ENCODE measurements at places on chromosomes 6 and 20. TPM values are rescaled to one million over a fixed set of nuclear protein-coding genes. Genes with fewer than 3 reads are reported as not detected.

DNA sequence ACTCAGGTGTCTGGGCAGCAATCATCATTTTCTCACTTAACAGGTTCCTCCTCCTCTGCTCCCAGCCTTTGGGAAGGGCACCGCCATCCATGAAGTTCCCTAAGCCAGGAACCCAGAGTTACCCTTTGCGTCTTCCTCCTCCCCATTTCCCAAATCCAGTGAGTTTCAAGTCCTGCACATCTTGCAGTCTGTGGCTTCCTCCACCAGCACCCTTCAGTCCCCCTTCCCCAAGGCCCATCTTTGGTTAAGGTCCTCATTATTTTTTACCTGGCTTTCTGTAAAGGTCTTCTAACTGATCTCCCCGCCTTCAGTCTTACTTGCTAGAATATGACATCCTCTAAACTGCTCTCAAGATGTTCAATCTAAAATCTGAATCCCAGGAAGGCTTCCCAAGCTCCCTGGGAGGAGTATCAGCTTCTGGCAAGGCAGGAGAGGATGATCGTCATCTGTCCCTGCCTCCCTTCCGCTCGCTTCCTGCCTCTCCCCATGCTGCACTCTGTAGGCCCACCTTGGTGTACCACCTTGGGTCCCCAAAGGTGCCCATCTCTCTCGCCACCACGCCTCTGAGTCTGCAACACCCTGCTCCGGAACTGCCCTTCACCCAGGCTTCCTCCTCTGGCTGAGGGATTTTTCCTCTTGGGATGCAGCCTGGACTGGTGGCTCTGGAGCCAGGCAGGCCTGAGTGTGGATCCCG is 11.4 kb upstream of the DUSP22 start:
- H3K27me3 ChIP-seq: no peaks in the 10 kb centered on the region
- no peaks in the 10 kb centered on the region for H3K4me1 ChIP-seq
- no peaks in the 10 kb centered on the region for H3K36me3 ChIP-seq
- H3K4me3 ChIP-seq: no peak overlapping the region
- H3K27ac ChIP-seq: no peak overlapping the region

DNA sequence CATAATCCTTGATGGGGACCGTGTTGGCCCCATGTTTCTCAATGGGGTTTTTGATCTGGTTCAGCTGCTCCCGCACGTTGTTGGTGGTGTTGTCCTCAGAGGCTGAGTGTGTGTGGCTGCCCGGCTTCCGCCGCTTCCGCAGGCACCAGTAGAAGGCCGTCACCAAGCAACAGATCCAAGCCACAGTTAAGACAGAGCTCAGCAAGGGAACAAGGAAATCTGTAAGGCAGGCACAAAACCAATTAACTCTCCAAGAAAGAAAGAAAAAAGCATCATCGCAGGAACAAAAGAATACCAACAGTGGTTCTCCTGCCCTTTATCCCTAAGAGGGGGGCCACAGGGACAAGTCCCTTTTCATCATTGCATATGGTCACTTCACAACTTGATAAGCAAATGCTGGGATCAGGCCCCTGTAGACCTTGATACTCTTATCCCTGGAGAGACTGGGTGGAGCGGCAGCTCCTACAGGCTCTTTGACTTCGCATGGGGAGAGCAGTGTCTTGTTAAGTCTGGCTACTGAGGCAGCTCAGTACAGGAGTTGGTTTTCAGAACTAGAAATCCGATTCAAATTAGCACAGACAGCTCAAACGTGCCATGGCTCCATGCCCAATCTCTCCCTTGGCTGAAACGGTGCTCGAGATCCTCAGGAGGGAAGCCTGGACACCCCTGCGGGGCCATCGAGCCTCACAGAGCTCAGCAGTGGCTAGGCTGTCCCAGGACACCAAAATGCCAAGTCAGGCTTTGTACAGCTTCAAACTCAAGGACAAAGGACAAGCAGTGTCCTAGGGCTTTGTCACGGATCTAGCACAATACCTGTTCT is 33.9 kb downstream of the JAG1 start:
- H3K4me1 ChIP-seq: peaks cover 9% of the 10 kb centered on the region
- H3K4me3 ChIP-seq: no peak overlapping the region
- no peak for DNase-seq

GRCh38 chr6:3571836-3572235 is 115.0 kb upstream of the SLC22A23 start:
- H3K36me3 ChIP-seq: no peaks in the 10 kb centered on the region
- no peaks in the 10 kb centered on the region for H3K27me3 ChIP-seq
- DNase-seq: no peak
- peaks cover 11% of the 10 kb centered on the region for H3K4me1 ChIP-seq
- no peak overlapping the region for H3K27ac ChIP-seq

Gene ID4
- 44.3 TPM for total RNA-seq

- H3K4me3 ChIP-seq: no peak overlapping the region
- H3K27ac ChIP-seq: no peak overlapping the region
- no peaks in the 10 kb centered on the region for H3K27me3 ChIP-seq
- no peaks in the 10 kb centered on the region for H3K36me3 ChIP-seq
- DNase-seq: no peak
Measured at GRCh38 chr20:54497931-54498718, 22.7 kb downstream of the DOK5 start.

Gene TCP11
- not detected for total RNA-seq

- H3K27ac ChIP-seq: peak overlapping the region; percentile 66
- H3K4me1 ChIP-seq: peaks cover 32% of the 10 kb centered on the region
- no peak for DNase-seq
- no peaks in the 10 kb centered on the region for H3K36me3 ChIP-seq
- no peaks in the 10 kb centered on the region for H3K27me3 ChIP-seq
Measured at GRCh38 chr20:53660947-53661381, 67.3 kb upstream of the ZNF217 start.

DNA sequence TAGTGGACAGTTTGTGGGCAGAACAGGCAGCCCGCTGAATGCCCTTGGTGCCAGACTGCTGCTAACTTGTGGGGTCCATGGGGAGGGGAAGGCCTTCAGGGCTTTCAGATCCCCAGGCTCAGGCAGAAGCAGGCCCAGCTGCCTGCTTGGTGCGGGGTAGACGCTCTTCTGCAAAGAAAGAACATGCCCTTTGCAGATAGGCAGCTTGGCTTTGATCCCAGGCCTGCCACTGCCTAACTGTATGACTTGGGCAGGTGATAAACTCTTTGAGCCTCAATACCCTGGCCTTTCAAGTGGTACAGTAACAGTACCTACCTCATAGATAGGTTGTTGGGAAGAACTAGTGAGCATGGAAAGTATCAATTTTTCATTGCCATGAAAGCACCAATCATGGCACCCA is 28.4 kb downstream of the CHMP4B start:
- no peaks in the 10 kb centered on the region for H3K36me3 ChIP-seq
- H3K27me3 ChIP-seq: no peaks in the 10 kb centered on the region
- H3K4me1 ChIP-seq: peaks cover 78% of the 10 kb centered on the region
- no peak for DNase-seq
- H3K27ac ChIP-seq: no peak overlapping the region

- no peak for DNase-seq
- no peaks in the 10 kb centered on the region for H3K36me3 ChIP-seq
- H3K4me3 ChIP-seq: no peak overlapping the region
- no peak overlapping the region for H3K27ac ChIP-seq
- H3K4me1 ChIP-seq: peaks cover 3% of the 10 kb centered on the region
Measured at GRCh38 chr20:48314925-48315592, 512.7 kb downstream of the PREX1 start.

DNA sequence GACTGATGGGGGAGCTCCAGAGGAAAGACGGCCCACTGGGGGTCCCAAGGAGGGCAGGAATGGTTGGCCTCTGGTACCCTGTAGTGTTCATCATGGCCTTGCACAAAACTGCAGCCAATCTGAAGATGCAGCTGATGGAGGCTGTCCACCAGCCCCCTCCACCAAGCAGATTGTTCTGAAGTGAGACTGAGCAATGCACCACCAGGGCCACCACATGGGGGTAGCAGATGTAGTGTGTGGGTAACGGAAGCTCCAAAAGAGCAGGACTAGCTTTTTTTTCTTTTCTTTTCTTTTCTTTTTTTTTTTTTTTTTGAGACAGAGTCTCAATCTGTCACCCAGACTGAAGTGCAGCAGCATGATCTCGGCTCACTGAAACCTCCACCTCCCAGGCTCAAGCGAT is 181.0 kb upstream of the MYLIP start:
- H3K4me1 ChIP-seq: peaks cover 23% of the 10 kb centered on the region
- H3K27me3 ChIP-seq: no peaks in the 10 kb centered on the region
- no peak overlapping the region for H3K27ac ChIP-seq
- DNase-seq: no peak
- H3K4me3 ChIP-seq: no peak overlapping the region
- no peaks in the 10 kb centered on the region for H3K36me3 ChIP-seq

Gene PTGIS
- total RNA-seq: 22.5 TPM

- DNase-seq: peak; percentile 29
- no peaks in the 10 kb centered on the region for H3K27me3 ChIP-seq
- peak overlapping the region; percentile 3 for H3K27ac ChIP-seq
- H3K36me3 ChIP-seq: no peaks in the 10 kb centered on the region
- H3K4me3 ChIP-seq: no peak overlapping the region
- peaks cover 16% of the 10 kb centered on the region for H3K4me1 ChIP-seq
Measured at GRCh38 chr20:46705378-46705729, 4.1 kb upstream of the SLC2A10 start.

DNA sequence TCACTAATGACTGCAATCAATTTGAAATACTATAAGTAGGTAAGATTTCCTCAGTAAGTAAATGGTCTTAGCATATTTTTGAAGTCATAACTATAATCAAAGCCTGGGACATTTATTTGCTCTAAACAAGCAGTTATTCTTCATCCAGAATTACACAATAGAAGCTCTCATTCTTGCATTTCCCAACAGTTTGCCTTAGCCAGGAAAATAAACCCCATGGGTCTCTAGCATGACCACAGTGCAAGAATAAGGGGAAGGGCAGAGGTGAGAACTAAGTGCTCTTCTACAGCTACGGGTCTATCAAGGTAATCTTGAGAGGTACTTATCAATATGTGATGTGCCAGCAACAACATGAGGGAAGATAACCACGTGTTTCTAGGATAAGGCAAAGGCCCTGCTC is 14.1 kb upstream of the HLA-C start:
- DNase-seq: no peak
- no peaks in the 10 kb centered on the region for H3K4me1 ChIP-seq
- H3K27me3 ChIP-seq: no peaks in the 10 kb centered on the region
- H3K4me3 ChIP-seq: no peak overlapping the region

DNA sequence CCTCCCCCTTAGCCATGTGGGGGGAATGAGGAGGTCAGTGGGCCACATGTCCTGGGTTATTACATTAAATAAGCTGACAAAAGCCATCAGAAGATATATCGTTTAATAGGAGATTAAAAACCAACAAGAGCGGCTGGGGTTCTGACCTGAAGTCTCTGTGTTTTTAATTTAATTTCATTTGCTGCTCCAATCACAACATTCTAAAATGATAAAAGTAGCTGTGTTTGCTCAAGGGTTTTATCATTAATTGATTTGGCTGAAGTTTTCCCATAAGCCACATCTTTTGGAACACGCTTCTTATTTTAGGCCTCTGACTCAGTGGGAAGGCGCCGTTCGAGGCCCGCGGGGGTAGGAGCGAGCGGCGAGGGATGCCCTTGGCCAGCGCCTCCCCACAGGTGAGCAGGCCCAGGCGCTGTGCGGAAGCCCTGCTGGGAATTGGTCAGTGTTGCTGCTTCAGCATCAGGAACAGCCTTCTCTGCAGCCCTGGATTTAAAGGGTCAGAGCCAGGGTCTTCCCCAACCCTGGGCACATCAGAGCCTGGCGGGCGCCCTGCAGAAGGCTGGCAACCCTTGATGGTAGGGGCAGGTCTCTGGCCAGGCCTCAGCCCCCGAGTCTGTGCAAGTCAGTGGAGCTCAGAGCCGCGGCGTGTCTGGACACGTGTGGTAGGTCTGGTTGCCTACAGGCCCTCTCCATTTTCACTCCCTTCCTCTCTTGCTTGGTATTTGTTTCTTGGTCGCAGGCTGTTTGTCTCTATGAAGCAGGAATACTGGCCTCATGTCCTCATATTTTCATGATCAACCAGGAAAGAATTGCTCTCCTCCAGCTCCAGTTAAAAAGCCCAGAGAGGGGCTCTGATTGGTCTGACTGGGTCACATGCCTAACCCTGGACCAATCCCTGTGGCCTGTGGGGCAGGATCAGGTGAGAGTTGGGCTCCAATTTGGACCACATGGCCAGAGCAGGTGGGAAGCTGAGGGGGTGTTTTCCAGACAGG is 30.9 kb upstream of the MLN start:
- no peaks in the 10 kb centered on the region for H3K36me3 ChIP-seq
- no peak overlapping the region for H3K27ac ChIP-seq
- H3K4me1 ChIP-seq: peaks cover 19% of the 10 kb centered on the region
- DNase-seq: no peak
- H3K4me3 ChIP-seq: no peak overlapping the region

DNA sequence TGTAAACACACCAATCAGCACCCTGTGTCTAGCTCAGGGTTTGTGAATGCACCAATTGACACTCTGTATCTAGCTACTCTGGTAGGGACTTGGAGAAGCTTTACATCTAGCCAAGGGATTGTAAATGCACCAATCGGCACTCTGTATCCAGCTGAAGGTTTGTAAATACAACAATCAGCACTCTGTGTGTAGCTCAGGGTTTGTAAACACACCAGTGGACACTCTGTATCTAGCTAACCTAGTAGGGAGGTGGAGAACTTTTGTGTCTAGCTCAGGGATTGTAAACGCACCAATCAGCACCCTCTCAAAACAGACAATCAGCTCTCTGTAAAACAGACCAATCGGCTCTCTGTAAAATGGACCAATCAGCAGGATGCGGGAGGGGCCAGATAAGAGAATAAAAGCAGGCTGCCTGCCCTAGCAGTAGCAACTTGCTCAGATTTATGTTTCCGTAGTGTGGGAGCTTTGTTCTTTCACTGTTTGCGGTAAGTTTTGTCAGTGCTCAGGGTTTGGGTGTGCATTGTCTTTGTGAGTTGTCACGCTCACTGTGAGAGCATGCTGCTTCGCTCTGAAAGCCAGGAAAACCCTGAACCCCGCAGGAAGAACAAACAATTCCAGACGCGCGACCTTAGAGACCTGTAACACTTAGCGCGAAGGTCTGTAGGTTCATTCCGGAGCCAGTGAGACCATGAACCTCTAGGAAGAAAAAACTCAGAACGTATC is 37.0 kb downstream of the RIOK1 start:
- no peak for DNase-seq
- H3K27ac ChIP-seq: no peak overlapping the region
- no peaks in the 10 kb centered on the region for H3K36me3 ChIP-seq
- H3K4me1 ChIP-seq: no peaks in the 10 kb centered on the region
- H3K4me3 ChIP-seq: no peak overlapping the region

GRCh38 chr6:157494132-157494710 is 113.2 kb downstream of the ZDHHC14 start:
- no peak for DNase-seq
- peaks cover 3% of the 10 kb centered on the region for H3K4me1 ChIP-seq
- no peaks in the 10 kb centered on the region for H3K27me3 ChIP-seq
- H3K4me3 ChIP-seq: no peak overlapping the region

Gene PSORS1C2
- total RNA-seq: not detected

- no peak for DNase-seq
- H3K27ac ChIP-seq: peak overlapping the region; percentile 60
- no peaks in the 10 kb centered on the region for H3K36me3 ChIP-seq
- no peak overlapping the region for H3K4me3 ChIP-seq
- peaks cover 39% of the 10 kb centered on the region for H3K4me1 ChIP-seq
Measured at GRCh38 chr6:129647044-129647443, 62.9 kb downstream of the ARHGAP18 start.

- DNase-seq: no peak
- no peak overlapping the region for H3K27ac ChIP-seq
- H3K4me1 ChIP-seq: no peaks in the 10 kb centered on the region
- no peaks in the 10 kb centered on the region for H3K27me3 ChIP-seq
- no peak overlapping the region for H3K4me3 ChIP-seq
Measured at GRCh38 chr6:155995281-155995680, 539.6 kb upstream of the NOX3 start.

Data from hepatocyte (in vitro differentiated cells).